ENCODE measurements at places on chromosomes 5 and 9.

- DNase-seq, result peak; percentile 60
Measured at GRCh38 chr5:157855404-157855994, 3.4 kb downstream of the CLINT1 start.

DNA sequence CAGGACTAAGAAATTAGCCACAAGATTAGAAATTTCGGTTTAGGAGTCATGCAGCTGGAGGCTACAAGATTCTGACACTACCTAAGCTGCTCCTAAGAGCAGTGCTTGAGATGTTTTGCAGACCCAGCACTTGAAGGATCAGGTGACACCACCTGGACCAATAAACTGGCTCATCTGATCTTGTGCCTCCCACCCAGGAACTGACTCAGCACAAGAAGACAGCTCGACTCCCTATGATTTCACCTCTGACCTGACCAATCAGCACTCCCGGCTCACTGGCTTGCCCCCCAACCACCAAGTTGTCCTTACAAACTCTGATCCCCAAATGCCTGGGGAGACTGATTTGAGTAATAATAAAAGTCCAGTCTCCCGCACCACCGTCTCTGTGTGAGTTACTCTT is 170.4 kb downstream of the TTC39B start:
- DNase-seq, result peak; percentile 9

DNA sequence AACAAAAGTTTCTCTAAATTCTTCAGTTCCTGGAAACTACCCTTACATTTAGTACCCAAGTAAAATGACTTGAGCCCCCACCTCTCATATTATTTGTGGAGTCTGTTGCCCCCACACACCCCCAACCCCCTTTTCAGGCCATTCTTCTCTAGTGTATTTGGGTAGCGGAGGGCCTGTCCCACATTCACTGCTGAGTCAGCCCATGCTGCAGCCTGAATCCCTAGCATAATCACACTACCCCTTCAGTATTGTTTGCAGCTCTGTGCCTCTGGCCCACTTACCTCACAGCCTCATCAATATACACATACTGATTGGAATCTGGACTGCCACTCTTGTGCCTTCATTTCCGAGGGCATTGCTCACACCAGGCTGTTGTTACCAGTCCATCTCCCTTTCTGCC is 26.8 kb downstream of the RGS7BP start:
- no peak for DNase-seq

GRCh38 chr9:114459464-114459863 is 45.8 kb downstream of the WHRN start:
- DNase-seq, result no peak

- no peak for DNase-seq
Measured at GRCh38 chr5:69504036-69504435, 11.4 kb downstream of the OCLN start.

DNA sequence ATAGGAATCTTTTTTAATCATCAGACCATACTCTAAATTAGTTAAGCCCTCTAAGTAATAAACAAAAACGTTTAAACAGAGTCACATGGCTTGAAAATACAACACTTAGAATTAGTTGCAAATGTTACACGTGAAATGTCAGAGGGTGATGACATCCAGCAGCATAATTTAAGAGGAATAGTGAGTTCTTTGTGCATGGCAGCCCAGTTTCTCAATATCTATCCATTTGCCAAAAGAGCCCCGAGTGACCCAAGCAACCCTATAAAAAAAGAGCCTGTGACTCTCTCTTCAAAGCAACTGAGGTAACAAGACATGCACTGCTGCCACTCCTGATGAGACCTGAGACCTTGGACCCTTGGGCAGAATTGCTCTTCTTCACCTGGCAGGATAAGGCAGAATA is 96.9 kb upstream of the RASA1 start:
- no peak for DNase-seq

DNA sequence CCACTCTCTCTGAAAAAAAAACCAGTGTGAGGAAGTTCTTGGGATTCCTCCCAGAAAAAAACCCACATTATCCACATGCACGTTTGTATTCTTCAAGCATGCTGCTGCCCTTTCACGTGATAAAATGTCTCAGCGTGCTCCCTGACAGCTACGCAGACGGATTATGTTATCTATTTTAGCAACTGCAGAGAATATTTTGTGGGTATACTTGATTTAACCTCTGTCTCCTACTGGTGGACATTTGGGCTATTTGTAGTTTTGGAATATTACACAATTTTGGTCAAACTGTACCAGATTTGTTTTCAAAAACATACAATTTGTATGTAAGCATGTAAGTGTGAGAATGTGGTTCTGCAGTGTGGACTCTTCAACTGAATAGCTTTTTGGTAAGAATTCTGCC is 10.7 kb downstream of the PRRC2B start:
- peak; percentile 77 for DNase-seq

GRCh38 chr9:114424126-114424525 is 36.3 kb upstream of the AKNA start:
- no peak for DNase-seq

All from fibroblast of skin of abdomen (primary cell).